NCI-H69 (cell line): ENCODE measurements at places on chromosomes 1 and 21.

DNA sequence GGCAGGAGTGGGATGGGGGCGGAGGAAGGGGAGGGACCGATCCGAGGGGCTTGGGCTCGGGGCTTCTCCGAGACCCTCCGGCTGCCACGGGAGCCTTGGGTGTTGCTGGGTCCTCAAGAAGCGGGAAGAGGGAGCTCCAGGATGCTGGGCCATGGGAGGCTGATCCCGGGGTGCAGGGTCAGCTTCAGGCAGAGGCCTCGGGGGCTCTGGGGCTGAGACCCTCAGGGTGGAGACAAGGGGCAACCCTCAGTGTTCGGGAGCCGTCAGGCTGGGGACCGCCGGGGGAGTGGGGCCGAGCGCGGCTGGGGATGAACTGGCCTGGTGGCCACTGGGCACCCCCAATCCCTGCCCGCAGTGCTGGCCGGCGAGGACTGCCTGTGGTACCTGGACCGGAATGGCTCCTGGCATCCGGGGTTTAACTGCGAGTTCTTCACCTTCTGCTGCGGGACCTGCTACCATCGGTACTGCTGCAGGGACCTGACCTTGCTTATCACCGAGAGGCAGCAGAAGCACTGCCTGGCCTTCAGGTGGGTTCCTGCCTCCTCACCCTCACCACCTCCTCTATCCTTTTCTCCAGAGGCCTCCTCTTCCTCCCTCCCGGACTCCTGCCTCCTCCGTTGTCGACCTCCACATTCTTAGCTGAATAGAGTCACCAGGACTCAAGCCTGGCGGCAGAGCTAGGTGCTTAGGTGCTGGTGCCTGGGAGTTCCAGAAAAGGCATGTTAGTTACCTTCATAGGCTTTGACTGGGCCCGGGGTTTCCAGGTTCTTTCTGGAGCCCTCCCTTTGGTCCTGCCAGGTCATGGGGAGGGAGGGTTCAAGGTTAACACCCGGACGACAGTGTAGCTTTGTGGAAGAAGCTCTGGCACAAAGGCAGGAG, 631 bp downstream of the SHISA4 start:
- no peak for DNase-seq

- no peak for DNase-seq
Measured at GRCh38 chr1:32967888-32968568, 3.4 kb upstream of the RNF19B start.

DNA sequence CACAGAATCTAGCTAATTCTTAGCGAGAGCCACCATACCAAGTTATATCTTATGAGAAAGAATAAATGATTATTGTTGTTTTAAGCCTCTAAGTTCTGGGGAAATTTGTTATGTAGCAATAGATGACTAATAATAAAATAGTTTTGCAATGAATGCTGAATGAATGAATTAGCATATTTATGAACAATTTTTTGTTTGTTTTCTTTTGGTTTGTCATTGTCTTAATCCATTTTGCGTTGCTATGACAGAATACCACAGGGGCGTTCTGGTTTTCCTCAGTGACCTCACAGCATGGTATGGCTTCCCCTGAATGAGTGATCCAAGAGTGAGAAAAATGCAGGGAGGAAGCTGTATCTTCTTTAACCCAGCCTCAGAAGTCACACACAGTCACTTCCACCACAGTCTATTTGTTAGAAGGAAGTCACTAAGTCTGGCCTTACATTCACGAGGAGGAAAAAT, 53.8 kb upstream of the HPDL start:
- DNase-seq = no peak

- no peak for DNase-seq
Measured at GRCh38 chr21:45393021-45393420, 11.9 kb upstream of the COL18A1 start.

- peak; percentile 11 for DNase-seq
Measured at GRCh38 chr1:9293533-9294404, 1.1 kb downstream of the SPSB1 start.

GRCh38 chr1:236484310-236484971, 39.3 kb upstream of the LGALS8 start:
- DNase-seq = no peak

DNA sequence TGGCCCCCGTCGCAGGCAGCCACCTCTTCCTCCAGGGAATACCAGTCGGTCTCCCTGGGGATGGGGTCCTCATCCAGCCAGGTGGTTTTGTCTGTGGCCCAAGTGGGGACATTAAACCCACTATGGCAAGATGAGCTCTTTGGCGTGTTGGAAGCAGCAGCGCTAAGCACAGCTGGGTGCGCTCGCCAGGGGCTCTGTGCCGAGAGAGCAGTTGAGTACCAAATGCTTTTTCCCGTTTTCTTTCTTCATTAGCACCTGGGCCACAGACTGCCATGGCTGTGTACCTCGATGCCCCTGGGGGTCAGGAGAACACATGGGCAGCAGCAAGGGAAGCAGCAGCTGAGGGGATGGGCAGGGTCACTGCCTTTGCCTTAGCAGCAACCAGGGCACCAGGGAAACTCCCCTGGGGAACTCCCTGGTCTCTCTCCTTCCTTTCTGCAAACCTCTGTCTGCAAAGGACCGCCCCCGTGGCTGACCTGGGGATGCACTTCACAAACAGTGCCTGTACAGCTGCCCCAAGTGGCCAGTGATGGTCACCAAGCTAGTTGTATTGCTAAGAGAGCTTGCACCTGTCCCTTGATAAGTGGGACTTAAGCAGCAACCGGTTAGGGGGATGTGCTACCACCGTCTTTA, 31.1 kb downstream of the EDARADD start:
- no peak for DNase-seq

DNA sequence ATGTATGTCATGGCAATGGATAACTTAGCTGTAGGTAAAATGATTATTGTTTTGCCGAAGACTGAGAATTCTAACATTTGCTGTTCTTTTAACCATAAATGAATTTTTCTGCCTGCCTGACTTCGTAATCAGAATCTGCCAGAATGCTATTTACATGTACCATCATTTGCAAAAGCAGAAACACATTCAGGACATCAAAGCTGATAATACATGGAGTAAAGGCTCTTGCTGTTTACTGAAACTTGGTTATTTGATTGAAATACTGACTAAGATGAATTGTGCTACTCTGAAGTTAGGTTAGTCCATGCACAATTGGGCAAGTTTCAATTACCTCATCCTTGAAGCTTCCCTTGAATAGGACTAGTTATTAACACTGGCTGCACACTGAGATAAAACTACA, 293.8 kb downstream of the PLA2G4A start:
- no peak for DNase-seq

- no peak for DNase-seq
Measured at GRCh38 chr1:60470246-60470645, 396.7 kb upstream of the C1orf87 start.

DNA sequence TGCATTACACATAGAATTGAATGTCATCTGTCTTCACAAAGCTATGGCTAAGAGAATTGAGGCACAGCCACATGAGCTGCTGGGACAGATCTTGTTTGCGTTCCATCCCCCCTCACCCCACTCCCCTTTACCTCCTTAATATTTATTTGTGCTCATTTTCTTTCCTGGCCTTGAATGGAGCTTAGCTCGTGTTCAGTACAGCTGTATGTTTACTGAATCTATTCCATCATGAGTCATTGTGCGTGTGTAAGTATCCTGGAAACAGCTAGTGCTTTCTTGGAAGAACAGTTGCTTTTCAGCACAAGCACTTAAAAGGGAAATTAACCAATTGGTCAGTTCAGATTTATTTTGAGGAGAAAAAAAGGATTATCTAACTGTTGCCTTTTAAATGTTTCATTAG, 14.7 kb downstream of the PROX1 start:
- DNase-seq = peak; percentile 96

DNA sequence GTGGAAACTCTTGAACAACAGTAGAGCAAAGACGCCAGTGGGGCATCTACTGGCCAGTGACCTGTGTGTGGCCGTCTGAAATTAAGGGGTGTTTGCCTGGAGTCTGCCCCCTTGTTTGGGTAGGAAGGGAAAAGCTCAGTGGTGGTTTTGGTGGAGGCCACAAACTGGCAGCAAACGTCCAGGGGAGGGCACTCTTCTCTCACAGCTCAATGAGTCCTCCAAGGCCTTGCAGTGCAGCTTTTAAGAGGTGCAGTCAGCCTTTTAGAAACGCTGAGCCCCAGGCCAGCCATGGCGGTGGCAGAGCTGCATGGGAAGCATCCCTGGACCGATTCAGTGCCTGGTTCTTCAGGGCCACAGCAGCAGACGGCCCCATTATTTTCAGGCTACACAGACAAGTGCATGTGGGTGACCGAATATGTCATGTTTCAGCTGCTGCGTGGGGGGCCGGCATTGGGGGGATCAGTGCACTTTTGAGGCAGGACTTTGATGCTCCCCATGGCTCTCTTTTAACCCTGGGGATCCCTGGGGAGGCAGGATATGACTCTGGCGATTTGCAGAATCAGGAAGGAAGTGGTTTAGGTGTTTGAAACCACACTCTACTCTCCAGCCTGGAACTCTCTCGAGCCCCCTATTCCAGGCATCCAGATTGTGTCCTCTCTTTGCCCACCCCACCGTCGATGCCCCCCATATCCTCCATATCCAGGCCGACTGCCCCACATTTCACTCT, 414.0 kb downstream of the PRDM2 start:
- peak; percentile 24 for DNase-seq

GRCh38 chr1:8388732-8389562, 71.0 kb downstream of the SLC45A1 start:
- no peak for DNase-seq

- no peak for DNase-seq
Measured at GRCh38 chr1:212856755-212857154, 1.3 kb upstream of the FLVCR1 start.

- DNase-seq = no peak
Measured at GRCh38 chr1:165844933-165845332, 17.5 kb downstream of the UCK2 start.

DNA sequence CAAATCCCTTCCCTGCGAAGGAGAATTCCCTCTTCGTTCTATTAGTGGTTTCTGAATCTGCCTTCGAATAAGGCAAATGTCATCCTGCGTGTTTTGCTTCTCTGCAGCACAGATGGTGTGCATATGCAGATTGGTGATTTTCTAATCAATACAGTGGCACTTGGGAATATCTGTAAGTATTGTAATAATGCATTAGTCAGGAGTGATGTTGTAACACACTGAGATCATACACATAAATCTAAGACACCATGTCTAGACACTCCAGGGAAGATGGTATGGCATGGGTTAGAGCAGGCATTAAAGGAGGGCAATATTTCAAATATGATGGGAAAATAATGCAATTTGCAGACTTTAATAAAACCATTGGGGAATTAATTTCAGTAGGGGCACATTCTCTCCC, 513.2 kb upstream of the PTBP2 start:
- DNase-seq = no peak

GRCh38 chr21:35357041-35357780, 308.1 kb upstream of the RUNX1 start:
- DNase-seq = no peak

GRCh38 chr1:67484492-67484891, 54.3 kb upstream of the SERBP1 start:
- peak; percentile 83 for DNase-seq

DNA sequence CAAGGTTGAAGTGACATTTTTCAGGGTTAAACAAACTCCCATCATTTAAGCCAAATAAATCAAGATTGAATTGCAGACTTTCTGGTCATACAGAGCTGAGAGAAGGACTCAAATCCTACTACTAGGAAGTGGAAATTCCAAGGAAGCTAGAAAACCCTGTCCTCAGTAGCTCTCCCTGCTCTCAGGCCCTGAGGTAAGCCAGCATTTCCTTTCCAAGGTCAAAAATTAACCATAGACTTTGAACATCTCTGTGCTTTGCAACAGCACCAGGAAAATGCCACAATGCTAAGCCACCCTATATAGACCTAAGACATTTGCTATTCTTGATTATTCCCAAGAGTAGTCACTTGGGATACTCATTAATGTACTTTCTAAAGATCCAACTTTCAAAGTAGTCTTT, 45.1 kb downstream of the LUZP1 start:
- DNase-seq = no peak

GRCh38 chr1:243269461-243269801, 13.6 kb downstream of the SDCCAG8 start:
- no peak for DNase-seq

- DNase-seq = no peak
Measured at GRCh38 chr1:228217551-228218344, 9.9 kb downstream of the OBSCN start.

- DNase-seq = peak; percentile 18
Measured at GRCh38 chr1:50129201-50129600, 20.5 kb downstream of the ELAVL4 start.

- DNase-seq = peak; percentile 2
Measured at GRCh38 chr1:72111662-72112061, 170.7 kb downstream of the NEGR1 start.

- no peak for DNase-seq
Measured at GRCh38 chr1:160763993-160764392, 24.9 kb downstream of the SLAMF7 start.

DNA sequence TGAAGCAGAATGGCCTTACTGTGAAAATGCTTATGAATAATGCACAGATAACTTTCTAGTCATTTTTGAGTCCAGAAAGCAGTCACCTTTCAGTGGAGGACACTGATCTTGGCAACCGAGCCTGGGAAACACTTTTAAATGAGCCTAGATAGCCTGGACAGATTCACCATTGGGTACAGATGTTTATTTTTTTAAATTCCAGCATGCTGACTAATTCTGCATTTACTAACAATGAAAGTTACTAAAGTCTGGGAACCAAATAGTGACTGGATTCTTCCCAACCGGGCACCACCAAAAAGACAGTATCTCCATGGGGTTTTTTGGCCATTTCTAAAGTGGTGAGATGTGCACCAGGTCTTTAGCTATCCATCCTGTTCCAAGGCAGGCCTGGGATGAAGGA, 3.3 kb upstream of the FMOD start:
- DNase-seq = no peak

DNA sequence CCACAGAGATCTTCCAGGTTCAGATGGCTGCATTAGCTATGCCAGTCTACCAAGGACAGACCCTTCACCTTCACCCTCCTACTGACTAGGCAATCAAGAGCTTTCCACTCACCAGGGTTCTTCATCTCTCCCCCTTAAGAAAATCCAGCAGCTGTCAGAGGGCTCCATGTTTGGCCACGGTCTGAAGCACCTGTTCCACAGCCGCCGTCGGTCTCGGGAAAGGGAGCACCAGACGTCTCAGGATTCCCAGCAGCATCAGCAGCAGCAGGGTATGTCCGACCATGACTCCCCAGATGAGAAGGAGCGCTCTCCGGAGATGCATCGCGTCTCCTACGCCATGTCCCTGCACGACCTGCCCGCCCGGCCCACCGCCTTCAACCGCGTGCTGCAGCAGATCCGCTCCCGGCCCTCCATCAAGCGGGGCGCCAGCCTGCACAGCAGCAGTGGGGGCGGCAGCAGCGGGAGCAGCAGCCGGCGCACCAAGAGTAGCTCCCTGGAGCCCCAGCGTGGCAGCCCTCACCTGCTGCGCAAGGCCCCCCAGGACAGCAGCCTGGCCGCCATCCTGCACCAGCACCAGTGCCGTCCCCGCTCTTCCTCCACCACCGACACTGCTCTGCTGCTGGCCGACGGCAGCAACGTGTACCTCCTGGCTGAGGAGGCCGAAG, 13.8 kb downstream of the TMCC2 start:
- no peak for DNase-seq

DNA sequence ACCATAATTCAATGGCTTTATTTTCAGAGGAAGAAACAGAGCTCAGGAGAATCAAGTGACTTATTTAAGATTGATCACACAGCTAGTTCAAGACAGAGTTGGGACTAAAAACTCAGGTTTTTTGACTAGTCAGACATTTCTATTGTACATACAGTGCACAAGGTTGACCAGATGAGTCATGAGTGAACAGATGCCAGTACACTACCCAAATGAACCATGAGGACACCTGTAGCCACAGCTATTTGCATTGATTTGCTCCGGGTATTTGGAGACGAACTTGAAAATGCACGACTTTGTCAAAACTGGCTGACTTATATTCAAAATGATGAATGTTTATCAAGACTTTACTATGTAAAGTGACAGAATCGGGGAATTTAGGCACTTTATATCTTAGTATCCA, 161.7 kb upstream of the ST6GALNAC5 start:
- DNase-seq = no peak
